Amniotic stem cell (primary cell): ENCODE measurements at places on chromosomes 12 and 14.

DNA sequence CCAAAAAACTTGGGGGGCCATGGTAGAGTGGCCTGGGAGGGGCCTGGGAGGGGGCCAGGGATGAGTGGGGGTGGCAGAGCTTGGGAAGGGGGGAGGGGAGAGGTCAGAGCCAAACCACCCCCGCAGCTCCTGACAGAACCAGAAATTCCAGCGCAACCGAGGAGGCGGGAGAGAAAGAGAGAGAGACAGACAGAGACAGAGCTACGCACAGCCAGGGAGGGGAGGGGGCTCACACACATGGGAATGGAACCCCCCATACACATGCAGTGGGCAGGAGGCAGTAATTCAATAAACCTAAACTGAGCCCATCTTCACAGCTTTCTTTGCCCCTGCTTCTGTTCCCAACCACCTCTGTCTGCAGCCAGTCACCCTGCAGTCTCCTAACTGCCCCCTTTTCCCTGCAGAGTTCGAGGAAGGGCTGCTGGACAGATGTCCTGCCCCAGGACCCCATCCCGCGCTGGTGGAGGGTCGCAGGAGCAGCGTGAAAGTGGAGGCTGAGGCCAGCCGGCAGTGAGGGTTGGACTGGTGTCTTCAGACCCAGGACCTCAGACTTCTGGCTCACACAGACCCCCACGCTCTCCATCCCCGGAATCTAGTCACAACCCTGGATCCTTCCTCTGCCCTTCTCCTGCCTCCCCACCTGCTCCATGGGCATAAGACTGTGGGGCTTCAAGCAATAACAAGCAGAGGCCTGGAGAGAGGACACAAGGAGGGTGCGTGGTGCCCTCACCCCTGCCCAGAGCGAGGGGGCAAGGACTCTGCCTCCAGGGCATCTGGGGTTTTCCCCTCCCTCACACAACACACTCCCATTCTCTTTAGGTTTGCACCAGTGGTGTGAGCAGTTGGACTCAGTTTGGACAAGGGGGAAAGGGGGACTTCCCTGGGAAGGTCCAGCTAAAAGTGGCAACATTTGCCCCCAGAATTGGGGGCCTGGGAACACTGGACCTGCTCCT is 5.6 kb downstream of the NAB2 start:
- no peak for DNase-seq

DNA sequence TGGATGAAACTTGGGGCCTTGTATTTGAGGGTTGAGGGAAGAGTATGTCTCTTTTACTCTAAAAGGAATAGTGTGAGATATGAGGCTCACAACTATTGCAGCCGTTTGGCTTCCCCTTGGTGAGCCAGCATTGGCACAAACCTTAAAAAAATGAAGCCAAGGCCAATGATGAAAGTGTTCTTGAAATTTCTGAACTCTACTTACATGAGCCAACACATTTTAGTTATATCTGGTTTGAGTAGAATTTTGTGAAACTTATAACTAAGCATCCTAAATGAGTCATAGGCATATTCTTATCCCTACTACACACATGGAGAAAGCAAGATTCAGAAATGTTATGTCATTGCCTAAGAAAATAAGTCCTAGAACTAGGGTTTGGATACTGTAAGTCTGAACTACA is 55.3 kb upstream of the ACSS3 start:
- no peak for DNase-seq

DNA sequence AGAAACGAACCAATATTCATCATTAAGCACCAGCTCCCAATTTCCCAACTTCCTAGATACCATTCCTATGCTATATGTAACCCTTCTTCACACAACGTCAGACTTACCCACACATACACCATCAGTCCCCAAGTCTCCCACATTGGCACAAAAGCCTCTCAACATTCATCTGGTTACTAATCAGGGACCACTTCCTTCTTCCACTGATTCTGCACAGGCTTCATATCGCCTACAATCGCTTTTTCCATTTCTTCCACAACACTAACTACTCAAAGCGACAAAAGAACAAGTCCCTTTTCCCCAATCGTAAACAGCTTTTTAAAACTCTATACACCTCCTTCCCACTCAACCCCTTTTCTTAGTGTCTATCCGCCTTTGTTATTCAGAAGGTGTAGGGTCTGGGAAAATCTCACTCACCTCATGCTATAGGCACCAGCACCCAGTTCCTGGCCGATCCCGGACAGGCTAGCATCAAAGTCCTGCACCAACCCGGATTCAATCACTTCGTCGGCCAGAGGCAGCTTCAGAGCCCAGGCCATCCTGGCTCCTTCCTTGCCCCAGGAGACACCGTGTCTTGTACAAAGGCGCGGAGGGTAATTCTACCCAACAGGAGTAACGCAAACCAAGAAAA is 936 bp downstream of the TFCP2 start:
- DNase-seq, result peak; percentile 7

GRCh38 chr12:31655208-31655607 is 4.3 kb upstream of the ETFBKMT start:
- DNase-seq, result no peak

- DNase-seq, result no peak
These were observed 263.6 kb downstream of the FLRT2 start for GRCh38 chr14:85793533-85793932.

GRCh38 chr14:102144914-102145313 is 5.2 kb downstream of the WDR20 start:
- DNase-seq, result no peak

DNA sequence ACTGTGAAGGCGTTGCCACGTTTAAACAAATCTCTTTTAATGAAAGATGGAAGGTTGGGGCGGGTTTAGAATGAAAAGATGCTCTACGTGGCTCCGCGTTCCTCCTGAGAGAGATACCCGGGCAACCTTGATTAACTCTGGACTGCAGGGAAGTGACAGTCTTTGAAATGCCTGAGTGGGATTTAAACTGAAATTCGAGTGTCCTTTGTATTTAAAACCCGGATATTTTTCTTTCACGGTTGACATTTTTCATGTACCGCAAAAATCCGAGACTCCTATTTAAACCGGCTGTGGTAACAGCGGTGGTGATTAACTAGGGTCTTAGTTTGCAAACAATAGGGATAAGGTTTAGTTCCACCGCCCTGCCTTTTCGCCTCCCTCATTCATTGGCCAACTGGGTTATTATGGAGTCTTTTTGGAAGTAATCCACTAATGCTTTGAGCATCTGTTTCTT is 707 bp downstream of the G2E3 start:
- no peak for DNase-seq

GRCh38 chr12:131921866-131922769 is 7.0 kb upstream of the PUS1 start:
- DNase-seq, result no peak

GRCh38 chr12:45112306-45112705 is 61.4 kb upstream of the DBX2 start:
- no peak for DNase-seq

- DNase-seq, result no peak
These were observed 486.7 kb downstream of the APAF1 start for GRCh38 chr12:99131751-99132199.

DNA sequence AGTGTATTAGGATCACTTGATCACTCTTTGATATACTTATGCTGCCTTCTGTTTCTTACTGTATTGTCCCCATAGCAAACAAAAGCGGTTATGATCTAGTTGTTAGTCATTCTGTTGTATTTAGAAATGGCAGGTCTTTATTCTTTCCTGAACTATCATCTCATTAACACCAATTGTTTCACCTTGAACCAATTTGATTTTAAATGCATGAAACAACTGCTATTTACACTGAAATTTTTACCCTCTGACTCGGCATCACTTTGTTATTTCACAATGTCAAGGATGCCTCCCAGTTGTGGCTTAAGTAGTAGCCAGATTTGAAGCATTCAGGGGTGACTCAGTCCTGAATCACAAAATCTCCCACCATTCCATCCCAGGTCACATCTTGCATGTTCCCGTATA is 303.5 kb downstream of the EGLN3 start:
- peak; percentile 51 for DNase-seq

DNA sequence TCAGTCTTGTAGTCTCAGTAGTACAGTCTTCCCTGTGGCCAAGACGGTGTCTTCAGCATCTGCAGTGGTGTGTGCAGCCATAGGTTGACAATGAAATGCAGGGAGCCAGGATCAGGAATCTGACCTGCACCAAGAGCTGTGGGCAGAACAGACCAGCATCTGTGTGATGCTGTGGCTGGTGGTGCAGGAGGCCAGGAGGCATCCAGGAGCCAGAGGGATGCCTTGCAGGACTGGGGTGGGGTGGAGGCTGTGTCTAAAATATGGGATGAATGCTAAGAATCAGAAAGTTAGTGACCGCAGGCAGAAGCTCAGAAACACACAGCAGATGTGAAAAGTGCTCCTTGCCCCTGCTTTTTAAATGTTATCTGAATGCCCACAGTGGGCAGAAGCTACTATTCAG is 209.7 kb downstream of the CACNA1C start:
- DNase-seq, result no peak

GRCh38 chr12:29843036-29843435 is 59.3 kb upstream of the TMTC1 start:
- no peak for DNase-seq

DNA sequence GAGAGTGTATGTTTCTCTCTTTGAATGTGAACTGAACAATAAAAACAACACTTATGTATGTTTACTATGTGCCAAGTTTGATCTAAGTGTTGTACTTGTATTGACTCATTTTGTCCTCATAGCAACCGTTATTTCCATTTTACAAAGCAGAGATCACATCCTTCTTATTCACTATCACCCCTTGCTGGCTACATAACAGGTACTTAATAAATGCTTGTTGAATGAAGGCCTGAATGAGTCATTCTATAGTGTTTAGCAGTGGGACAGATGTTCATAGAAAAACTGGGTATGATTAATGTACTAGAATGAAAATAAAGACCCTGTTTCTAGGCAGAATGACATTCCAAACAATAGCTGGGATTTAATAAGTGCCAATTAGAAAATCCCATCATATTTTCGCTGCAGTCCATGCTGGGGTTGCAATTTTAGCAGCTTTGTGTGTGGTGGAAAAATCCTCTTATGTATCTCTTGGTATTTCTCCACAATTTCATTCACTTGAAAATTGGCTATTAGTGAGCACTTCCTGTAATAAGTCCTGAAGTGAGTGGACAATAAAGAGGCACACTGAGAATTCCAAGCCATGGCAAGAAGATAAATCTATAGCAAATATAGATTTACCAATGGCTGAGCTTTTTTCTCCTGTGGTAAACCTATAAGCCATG is 86.0 kb downstream of the FAR2 start:
- DNase-seq, result no peak

DNA sequence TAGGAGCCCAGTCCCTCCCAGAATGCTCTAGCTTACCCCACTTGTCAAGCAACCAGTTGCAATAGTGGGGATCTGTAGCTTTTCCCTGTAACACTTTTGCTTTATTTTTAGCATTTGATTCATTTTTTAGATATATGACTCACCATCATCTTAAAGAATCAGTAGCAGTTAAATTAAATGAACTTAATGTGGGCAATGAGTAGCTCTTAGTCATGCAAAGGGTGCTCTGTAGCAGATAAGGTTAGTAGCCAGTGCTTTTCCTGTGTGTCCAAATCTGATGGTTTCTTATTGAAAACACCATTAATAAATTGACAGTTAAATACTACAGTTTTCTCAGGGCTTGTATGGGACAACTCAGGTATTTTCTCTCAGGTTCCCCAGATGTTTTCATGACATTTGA is 311.8 kb downstream of the RERGL start:
- DNase-seq, result no peak

GRCh38 chr12:3000548-3001275 is 41.5 kb downstream of the TEAD4 start:
- no peak for DNase-seq

GRCh38 chr12:111412830-111413441 is 7.2 kb downstream of the SH2B3 start:
- DNase-seq, result no peak
